PC-3 (cell line): ENCODE measurements at places on chromosomes 16 and 17.

DNA sequence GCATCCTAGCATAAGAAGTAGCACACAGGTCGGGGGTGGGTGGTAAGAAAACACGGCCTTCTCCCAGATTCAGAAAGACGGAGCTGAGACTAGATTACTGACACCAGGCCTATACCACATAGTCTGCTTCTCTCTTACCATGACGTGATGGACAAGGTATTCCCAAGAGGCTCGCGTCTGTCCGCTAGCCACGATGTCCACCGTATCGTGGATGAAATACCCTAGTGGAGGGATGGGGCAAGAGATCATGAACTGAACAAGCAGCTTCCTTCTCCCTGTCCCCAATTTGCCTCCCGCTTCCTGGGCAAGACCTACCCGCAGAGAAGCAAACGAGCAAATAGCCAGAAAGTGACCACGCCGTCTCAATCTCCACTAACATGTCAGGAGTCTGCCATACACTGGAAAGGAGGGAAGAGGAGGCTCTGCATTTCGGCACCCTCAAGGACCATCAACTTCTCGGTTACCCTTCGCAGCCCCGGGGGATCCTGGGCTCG is 820 bp downstream of the TLCD1 start:
- DNase-seq: peak; percentile 30

DNA sequence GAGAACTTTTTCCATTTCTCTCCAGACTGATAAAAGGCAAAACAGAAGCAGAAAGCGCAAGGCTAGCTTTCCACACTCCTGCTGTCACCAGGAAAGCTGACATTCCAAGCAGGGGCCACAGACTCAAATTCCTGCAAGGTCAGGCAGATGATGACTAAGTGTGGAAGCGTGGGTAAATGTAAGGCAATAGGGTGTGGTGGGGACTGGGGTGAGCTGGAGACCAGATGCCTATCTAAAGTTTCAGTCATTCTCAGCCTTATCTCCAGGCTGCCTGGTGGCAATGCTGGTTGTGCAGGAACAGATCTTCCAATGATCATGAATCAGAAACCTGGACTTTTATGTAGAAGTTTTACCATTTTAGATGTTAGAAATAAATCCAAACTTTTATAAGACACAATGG is 224.1 kb downstream of the GSG1L start:
- DNase-seq: peak; percentile 4

- no peak for DNase-seq
These were observed 10.3 kb downstream of the MINK1 start for GRCh38 chr17:4843321-4844000.

- DNase-seq: no peak
These were observed 27.9 kb upstream of the AXIN2 start for GRCh38 chr17:65589321-65589720.

DNA sequence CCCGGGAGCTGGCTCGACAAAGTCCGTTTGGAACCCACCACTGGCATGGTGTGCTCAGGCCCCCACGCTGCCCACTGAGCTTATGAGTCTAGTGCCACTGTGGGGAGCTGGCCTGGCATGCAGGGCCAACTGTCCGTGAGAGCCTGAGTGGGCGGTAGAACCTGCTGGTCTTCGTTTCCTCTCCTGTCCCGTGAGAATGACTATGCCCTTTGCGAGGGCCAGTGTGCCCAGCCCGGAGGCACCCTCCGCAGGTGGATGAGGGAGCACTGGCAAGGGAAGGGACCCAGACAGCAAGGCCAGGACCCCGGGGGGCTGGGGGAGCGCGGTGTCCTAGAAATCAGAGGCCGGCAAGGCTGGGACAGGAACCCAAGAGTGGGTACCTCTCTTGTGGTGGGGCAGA is 3.2 kb downstream of the BAIAP3 start:
- no peak for DNase-seq

- DNase-seq: no peak
These were observed 47.5 kb upstream of the ERN1 start for GRCh38 chr17:64177311-64178010.

- no peak for DNase-seq
These were observed 2.5 kb upstream of the LITAF start for GRCh38 chr16:11589198-11589550.

DNA sequence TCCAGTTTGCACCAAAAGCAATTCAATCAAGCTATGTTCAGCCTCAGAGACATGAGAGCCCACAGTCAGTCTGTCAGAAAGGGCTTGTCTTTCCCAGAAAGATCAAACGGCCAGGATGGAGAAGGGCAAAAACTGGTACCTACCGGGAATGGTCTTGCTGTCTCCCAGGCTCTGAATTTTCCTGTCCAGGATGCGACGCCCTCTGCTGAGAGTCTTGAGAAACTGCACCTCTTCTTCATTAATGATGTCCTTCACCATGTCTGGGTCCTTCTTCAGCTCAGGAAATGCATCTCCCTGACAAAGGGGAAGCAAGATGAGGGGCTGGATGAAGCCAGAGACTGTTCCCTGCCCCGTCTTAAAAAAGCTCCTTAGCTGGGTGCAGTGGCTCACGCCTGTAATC is 15.8 kb upstream of the EXOSC6 start:
- DNase-seq: peak; percentile 52

DNA sequence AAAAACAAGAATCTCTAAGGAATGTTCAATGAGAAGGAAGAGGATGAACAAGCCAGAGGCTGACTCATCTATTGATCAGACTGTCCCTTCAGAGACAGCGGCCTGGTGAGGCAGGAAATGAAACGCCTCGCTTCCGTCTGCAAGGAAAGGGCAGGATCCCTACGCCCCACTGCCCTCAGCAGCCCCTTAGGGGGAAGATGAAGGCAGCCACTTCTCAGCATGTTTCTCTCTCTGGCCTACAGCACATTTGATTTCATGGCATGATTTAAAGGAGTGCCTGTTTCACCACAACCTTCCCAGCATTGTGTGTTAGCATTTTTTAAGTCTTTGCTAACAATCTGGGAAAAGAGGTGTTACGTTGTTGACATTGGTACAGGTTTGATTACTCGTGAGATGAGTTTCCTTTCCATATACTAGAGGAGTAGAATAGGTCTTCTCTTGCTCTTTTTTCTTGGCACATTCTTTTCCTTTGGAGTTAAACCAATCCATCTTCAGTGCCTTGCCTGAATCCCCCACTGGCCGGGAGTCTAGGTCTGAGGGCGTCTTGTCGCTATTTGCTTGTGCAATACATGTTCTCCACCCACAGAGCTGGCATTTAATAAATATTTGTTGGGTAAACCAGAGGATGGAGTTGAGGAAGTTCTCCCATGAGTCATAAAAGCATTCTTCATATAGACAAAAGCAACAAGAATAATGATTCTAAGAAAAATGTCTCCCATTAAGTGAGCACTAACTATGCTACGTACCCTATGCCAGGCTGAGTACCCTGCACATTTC is 47.4 kb downstream of the RBFOX3 start:
- DNase-seq: peak; percentile 72

DNA sequence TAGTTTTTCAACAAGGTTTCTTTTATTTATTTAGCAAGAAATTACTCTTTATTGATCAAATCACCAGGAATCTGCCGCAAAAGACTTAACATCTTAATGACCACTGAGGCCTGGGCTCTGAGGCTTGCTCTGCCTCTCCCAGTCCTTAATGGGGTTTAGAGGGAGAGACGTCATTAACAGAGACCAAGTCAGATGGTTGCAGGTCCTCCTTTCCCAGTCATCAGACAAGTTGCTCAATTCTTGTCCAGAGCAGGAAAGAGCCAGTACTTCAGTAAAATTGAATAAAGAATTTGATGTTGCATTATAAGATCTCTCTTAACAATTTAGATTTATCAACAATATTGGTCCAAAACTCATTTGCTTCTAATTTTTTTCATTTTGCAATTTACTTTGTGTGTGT is 2.0 kb downstream of the SEPHS2 start:
- DNase-seq: no peak

- DNase-seq: no peak
These were observed 4.2 kb downstream of the CD300LB start for GRCh38 chr17:74527081-74527480.

- no peak for DNase-seq
These were observed 123.0 kb upstream of the RBFOX1 start for GRCh38 chr16:7209598-7209997.

DNA sequence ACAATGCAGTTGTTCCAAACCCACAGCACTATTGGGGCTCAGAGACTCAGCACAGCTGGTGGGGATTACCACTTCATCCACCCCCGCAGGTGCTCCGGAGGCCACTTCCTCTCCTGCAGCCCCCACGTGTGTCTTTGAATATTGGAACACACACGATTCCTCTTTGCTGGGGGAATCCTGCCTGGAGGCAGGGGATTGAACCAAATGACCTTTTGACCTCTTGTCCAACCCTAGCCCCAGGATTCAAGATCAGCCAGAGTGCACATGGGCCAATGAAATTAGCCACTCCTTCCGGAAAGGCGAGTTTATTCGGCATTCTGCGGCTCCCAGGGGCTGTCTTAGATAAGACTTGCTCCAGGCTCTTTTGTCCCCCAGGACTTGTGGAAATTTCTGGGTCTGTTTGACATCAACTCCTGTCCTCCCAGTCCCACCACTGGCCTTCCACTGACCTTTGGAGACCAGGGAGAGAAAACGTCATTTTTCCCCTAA is 350.2 kb downstream of the FOXL1 start:
- DNase-seq: no peak

DNA sequence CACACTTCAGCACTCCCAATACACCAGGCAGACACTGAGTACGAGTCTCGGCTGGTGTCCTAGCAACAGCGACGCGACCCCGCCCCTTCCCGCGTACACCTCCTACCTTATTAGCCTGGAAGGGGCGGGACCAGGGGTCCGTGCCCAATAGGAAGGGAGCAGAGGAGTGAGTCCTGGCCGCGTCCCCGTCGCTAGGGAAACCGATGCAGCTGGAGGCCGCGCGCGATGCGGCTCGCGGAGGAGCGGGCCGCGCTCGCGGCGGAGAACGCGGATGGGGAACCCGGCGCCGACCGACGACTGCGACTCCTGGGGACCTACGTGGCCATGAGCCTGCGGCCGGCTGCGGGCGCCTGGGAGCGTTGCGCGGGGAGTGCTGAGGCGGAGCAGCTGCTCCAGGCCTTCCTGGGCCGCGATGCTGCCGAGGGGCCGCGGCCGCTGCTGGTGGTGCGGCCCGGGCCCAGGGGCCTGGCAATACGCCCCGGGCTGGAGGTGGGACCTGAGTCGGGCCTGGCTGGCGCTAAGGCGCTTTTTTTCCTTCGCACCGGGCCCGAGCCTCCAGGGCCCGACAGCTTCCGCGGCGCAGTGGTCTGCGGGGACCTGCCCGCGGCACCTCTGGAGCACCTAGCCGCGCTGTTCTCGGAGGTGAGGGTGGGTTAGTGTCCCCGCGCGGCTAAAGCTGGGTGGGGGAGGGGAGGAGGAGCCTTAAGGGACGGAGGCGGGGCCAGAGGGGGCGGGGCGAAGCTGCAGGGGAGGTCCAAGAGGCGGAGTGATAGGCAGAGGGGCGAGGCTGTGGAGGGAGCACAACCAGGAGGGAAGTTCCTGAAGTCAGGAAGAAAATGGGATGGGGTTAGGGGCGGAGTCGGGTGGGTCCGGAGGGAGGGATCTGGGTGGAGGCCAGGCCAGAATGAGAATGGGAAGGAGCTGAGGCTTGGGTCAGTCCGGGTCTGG is at the start of gene DNAH9:
Gene DNAH9, plus strand, starts transcription at position 197 of the 948 bp plus-strand sequence. Its CDS starts 29 bp downstream, at position 226.
- no peak for DNase-seq

DNA sequence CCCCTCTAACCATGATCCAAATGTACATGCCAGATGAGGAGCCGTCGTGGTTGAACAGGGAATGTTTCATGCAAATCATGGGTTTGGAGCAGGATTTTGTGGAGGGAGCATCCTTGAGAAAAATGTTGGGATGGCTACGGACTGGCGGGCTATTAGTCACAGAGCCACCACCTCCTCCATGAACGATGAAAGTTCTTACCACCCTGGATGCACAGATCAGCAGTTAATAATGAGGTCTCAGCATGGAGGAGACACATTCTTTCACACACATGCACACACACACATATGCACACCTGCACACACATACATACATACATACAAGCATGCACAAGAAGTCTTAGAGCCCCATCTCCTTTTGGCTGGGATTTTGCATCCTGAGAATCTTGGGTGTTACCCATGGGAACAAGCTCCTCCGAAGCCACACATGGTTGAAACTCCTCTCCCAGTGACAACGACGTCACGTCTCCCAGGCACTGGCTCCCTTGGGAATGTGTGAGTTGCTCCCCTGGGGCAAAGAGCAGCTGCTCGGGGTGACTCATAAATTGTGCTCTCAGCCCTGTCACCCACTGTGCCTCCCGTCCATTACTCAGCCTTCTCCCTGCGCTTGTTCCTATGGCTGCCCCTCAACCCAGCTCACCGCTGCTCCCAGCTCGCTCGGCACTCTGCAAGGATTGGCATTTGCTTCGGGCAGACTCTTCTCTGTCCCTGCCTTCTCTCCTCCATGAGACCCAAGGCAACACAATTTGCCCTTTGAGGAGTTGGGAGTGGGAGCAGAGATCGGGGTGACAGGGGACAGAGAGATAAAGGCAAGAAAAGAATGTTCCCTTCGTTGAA is 344.6 kb downstream of the SOX9 start:
- DNase-seq: peak; percentile 99

GRCh38 chr17:44097110-44097958 is 26.1 kb downstream of the HDAC5 start:
- DNase-seq: peak; percentile 22

- DNase-seq: peak; percentile 29
These were observed 37.2 kb downstream of the LYRM1 start for GRCh38 chr16:20937736-20938135.

GRCh38 chr17:4005296-4006164 is 41.3 kb upstream of the ATP2A3 start:
- no peak for DNase-seq

DNA sequence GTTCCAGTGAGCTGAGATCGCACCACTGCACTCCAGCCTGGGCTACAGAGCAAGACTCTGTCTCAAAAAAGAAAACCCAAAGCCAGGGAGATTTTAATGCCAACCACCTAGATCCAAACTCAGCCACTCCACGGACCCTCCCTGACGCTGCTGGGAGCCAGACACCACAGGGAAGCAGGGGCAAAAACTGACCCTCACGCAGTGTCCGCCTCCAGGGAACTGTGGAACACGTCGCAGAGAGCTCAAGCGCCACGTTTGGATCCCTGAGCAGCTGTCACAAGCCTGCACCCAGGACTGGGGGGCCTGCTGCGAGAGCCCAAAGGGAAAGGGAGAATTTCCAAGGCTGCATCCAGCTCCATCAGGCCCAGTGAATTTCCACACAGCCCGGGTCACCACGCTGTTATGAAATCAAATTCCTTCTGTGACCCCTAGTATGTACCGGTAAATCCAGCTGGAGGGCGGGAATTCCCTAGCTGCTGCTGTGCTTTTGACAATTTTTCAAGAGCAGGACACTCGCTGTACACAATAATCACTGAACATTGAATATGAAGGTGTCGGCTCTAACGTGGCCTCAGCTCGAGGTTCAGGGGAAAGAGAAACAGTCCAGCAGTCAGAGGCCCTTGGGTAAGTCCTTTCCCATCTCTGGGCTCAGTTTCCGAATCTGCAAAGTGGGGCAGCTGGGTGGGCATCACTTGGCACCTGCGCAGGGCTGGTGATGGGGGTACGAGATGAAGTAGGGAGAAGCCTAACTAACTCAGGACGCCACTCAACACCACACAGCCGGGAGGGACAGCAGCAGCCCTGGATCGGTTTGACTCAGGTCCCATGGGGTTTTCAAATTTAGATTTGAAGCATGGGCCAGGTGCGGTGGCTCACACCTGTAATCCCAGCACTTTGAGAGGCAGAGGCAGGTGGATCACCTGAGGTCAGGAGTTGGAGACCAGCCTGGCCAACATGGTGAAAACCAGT is 8.6 kb downstream of the CARHSP1 start:
- no peak for DNase-seq

GRCh38 chr16:119835-120491 is 18.5 kb downstream of the NPRL3 start:
- no peak for DNase-seq
